ENCODE measurements at places on chromosomes 7 and 10.

GRCh38 chr7:131625817-131626372, 69.5 kb upstream of the PODXL start:
- H3K4me1 ChIP-seq, result peaks cover 66% of the 10 kb centered on the region
- no peaks in the 10 kb centered on the region for H3K36me3 ChIP-seq
- H3K27me3 ChIP-seq, result no peaks in the 10 kb centered on the region

DNA sequence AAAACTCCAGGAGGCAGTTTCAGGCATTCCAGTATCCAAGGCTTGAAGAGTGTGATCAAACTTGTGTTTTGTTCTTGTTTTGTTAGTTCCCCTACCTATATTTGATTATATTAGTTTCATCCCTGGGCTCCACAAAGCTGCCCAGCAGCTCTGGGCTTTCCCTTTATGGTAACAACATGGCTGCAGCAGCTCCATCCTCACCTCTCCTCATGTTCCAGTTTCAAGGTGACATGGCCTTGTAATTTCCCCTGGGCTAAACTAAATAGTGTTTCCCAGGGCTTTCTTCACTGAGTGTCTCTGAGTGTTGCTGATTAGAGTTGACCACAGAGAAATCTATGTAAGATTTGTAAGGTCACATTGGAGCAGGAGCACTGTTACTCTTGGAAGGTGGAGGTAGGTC, 83.4 kb downstream of the MACC1 start:
- H3K4me3 ChIP-seq, result no peak overlapping the region
- no peak overlapping the region for H3K27ac ChIP-seq
- H3K27me3 ChIP-seq, result no peaks in the 10 kb centered on the region
- H3K36me3 ChIP-seq, result no peaks in the 10 kb centered on the region
- H3K4me1 ChIP-seq, result no peaks in the 10 kb centered on the region
- no peak for DNase-seq

GRCh38 chr7:77393261-77393660, 22.9 kb downstream of the GSAP start:
- H3K4me1 ChIP-seq, result peaks cover under 1% of the 10 kb centered on the region
- no peak for DNase-seq
- no peak overlapping the region for H3K27ac ChIP-seq
- H3K4me3 ChIP-seq, result no peak overlapping the region
- no peaks in the 10 kb centered on the region for H3K27me3 ChIP-seq

DNA sequence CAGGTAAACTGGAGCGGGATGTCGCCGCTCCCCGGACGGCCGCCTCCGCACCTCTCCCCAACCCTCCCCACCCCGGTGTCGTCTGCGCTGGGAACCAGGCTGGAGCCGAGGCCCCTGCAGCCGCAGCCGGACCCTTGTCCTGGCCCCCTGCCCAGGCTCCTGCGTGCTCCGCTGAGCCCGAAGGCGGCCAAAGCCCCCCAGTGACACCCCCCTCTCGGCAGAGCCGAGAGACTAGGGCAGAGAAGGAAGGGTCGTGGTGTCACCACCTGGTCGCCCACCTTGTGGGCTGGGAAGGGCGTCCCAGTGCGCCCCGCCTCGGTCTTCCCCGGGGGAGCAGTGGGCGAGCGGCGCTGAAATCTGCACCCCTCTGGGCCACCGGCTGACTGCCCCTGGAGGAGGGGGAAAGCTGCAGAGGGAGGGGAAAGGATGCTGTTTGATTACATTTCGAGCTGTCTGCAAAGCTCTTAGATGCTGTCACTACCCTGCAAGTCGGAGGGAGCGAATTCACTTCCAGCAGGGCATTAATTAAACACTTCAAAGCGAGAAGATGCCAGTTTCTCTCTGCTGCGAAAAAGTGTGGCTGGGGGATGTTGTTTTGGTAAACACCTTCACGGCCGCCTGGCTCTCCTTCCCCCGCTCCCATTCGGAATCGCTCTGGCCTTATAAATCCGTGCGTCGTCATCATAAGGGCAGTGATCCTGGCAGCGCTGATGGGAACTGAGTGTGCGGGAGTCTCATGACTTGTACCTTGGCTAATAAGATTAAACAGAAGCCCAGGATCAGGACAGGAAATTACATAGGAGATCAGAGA, 622 bp downstream of the DYNC1I1 start:
- DNase-seq, result no peak
- H3K27ac ChIP-seq, result no peak overlapping the region
- peaks cover 11% of the 10 kb centered on the region for H3K4me1 ChIP-seq
- H3K4me3 ChIP-seq, result peak overlapping the region; percentile 58

DNA sequence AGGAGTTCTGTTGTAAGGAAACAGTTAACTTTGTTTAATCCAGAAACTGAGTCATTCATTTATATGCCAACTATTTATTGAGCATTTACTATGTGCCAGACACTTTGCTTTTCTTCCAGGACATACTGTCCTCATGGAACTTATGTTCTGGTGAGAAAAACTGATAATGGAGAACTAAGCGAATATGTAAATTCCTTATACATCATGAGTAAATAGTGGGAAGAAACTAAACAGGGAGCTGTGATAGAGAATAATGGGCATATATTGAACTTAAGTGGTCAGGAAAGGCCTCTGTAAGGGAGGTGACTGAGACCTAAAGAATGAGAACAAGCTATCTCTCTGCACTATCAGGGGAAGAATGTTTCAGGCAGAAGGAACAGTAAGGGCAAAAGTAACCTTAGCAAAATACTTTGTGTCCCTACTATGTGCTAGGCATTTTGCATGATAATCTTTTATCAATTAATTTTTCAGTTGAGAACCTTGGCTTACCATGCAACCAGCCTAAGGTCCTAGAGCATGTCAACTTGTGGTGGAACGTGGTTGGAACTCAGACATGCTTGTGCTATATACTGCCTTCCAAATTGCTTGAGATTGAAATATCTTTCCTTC, 45.4 kb downstream of the ST7 start:
- no peaks in the 10 kb centered on the region for H3K27me3 ChIP-seq
- peaks cover 9% of the 10 kb centered on the region for H3K4me1 ChIP-seq
- H3K36me3 ChIP-seq, result no peaks in the 10 kb centered on the region

DNA sequence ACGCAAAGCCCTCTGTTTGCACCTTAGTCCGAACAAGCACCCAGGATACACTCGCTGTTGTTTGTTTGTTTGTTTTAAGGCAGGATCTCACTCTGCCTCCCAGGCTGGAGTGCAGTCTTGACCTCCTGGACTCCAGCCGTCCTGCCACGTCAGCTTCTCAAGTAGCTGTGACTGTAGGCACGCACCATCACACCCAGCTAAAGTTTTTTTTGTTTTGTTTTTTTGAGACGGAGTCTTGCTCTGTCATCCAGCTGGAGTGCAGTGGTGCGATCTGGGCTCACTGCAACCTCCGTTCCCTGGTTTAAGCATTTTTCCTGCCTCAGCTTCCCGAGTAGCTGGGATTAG, 76.8 kb downstream of the CTBP2 start:
- H3K4me1 ChIP-seq, result peaks cover 43% of the 10 kb centered on the region
- H3K36me3 ChIP-seq, result peaks cover 40% of the 10 kb centered on the region
- H3K27ac ChIP-seq, result peak overlapping the region; percentile 91
- no peaks in the 10 kb centered on the region for H3K27me3 ChIP-seq

DNA sequence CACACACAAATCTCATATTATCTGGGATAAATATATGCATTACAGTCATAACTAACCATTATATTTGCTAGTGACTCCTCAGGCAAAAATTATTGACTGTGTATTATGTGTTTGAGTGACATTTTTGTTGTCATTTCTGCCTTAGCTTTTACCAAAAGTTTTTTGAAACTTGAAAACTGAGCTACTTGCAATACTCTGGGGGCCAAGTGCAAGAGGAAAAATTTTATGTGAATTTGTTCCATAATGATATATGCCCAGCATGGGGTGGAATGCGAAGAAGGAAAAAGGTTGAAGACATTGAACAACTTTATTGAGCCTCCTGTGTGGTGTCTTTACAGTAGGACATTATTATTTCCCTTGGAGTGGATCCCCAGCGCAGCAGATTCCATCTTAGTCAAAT, 176.8 kb upstream of the FERD3L start:
- DNase-seq, result no peak
- no peak overlapping the region for H3K4me3 ChIP-seq
- peaks cover 9% of the 10 kb centered on the region for H3K4me1 ChIP-seq
- no peak overlapping the region for H3K27ac ChIP-seq

- DNase-seq, result no peak
- H3K36me3 ChIP-seq, result no peaks in the 10 kb centered on the region
- H3K4me1 ChIP-seq, result no peaks in the 10 kb centered on the region
- no peak overlapping the region for H3K4me3 ChIP-seq
These were observed 109.6 kb upstream of the SP4 start for GRCh38 chr7:21317966-21318915.

- no peaks in the 10 kb centered on the region for H3K4me1 ChIP-seq
- H3K27ac ChIP-seq, result no peak overlapping the region
- no peaks in the 10 kb centered on the region for H3K27me3 ChIP-seq
- no peaks in the 10 kb centered on the region for H3K36me3 ChIP-seq
These were observed 434.3 kb upstream of the SEMA3D start for GRCh38 chr7:85620936-85621685.

DNA sequence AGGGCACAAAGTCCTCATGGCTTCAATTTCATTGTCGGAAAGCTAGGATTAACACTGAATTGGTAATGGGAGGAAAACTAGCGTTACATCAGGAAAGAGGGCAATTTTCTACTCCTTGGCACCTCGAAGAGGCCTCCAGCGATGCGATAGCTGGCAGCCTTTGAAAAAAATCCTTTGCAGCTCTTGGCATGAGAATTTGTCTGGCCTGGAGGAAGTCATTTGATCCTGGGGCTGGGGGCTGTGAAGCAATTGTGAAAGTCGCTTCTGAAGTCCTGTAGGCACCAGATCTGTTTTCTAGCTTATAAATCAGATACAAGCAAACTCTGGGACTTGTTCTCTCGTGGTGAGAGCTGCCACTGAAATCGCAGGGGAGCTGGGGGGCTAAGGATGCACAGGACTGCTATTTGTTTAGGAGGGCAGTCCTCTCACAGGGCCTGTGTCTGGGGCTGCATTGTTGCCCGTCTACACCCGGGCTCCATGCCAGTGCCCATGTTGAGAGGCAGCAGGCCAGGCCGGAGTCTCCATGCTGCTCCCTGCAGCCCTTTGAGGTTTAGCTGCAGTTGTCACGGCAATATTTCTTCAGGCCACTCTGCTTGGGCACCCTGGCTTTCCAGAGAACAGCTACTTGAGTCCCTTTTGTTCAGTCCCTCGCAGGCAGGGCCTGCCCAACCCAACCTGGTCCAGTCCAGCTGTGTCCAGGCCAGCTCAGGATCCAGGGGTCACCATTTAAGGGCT, 206.8 kb upstream of the LYZL1 start:
- no peaks in the 10 kb centered on the region for H3K27me3 ChIP-seq
- H3K27ac ChIP-seq, result no peak overlapping the region
- H3K4me1 ChIP-seq, result no peaks in the 10 kb centered on the region
- no peaks in the 10 kb centered on the region for H3K36me3 ChIP-seq
- no peak for DNase-seq

DNA sequence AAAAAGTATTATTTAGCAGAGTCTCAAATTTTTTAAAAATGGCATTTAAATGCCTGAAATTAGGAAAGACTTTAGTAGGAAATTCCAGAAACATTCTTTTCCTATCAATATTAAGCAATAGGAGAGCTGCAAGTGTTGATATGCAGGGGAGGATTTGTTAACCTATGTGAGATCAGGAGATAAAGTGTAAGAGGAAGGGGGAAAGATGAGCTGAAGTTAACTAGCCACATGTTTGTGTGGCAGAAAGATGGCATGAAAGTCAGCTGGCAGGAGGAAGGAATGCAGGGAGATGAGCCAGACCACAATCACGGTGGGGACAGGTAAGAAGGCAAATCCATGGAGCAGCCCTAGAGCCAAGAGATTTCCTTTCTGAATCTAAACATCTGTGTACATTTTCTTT, 303.6 kb downstream of the MAGI2 start:
- H3K27me3 ChIP-seq, result peaks cover 4% of the 10 kb centered on the region
- no peak overlapping the region for H3K27ac ChIP-seq
- H3K4me3 ChIP-seq, result no peak overlapping the region
- no peaks in the 10 kb centered on the region for H3K4me1 ChIP-seq
- no peaks in the 10 kb centered on the region for H3K36me3 ChIP-seq

- H3K4me1 ChIP-seq, result no peaks in the 10 kb centered on the region
- no peak overlapping the region for H3K27ac ChIP-seq
- H3K4me3 ChIP-seq, result no peak overlapping the region
These were observed 49.6 kb upstream of the PSMG3 start for GRCh38 chr7:1619152-1620079.

GRCh38 chr10:133462512-133463305, 9.0 kb downstream of the SCART1 start:
- H3K27ac ChIP-seq, result no peak overlapping the region
- DNase-seq, result no peak
- H3K4me1 ChIP-seq, result no peaks in the 10 kb centered on the region
- no peak overlapping the region for H3K4me3 ChIP-seq
